ENCODE measurements at places on chromosomes 3 and 15.

GRCh38 chr15:47431501-47431900 is 285.8 kb upstream of the SEMA6D start:
- no peak for DNase-seq

DNA sequence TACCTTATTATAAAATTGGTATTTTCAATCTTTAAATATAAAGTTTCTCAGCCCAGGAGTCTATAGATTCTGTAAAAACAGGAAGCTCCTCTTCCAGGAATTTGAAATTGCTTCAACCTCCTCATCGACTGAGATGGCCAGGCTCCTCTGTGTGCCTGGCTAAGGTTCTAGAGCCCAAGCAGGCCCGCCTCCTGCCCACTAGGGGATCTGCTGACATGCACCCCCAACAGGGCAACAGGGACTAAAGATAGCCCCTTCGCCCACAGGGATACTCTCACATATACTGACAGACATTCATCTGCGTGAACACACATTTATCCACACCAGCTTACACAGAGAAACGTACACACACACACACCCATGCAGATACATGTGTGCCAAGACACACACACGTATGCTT is 183.1 kb upstream of the TLE3 start:
- no peak for DNase-seq

GRCh38 chr3:23576379-23576959 is 229.3 kb upstream of the UBE2E1 start:
- DNase-seq: no peak

GRCh38 chr3:34011171-34012101 is 213.0 kb downstream of the PDCD6IP start:
- no peak for DNase-seq

GRCh38 chr3:65662095-65662494 is 376.6 kb downstream of the MAGI1 start:
- DNase-seq: no peak

- no peak for DNase-seq
Observed at GRCh38 chr15:48470096-48470495, 138.9 kb downstream of the DUT start.

DNA sequence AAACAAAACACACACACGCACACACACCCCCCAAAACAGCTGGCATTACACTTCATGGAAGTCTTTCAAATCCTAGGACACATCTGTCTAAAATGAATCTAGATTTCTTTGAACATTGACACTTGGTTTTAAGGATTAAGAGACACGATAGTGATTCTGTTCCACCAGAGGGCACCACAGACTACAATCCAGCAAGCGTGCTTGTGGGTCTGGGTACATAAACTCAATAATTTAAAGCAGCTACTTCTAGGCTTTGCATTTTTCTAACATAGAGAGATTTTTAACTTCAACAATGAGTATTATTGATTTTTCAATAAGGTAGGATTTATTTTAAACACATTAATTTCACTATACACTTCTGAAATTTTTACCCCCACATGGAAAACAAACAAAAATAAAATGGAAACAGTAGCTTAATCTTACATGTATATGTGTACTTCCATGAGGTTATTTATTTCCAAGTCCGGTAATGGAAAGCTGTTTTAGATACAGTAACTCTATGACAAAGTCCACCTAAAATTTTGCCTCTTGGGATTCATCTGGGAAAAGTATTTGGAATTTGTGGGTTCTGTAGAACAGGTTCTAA is 564.0 kb upstream of the TGFBR2 start:
- peak; percentile 38 for DNase-seq

- DNase-seq: no peak
Observed at GRCh38 chr15:30650012-30650929, 24.3 kb downstream of the ARHGAP11B start.

- no peak for DNase-seq
Observed at GRCh38 chr3:186983659-186984058, 53.3 kb downstream of the ST6GAL1 start.

DNA sequence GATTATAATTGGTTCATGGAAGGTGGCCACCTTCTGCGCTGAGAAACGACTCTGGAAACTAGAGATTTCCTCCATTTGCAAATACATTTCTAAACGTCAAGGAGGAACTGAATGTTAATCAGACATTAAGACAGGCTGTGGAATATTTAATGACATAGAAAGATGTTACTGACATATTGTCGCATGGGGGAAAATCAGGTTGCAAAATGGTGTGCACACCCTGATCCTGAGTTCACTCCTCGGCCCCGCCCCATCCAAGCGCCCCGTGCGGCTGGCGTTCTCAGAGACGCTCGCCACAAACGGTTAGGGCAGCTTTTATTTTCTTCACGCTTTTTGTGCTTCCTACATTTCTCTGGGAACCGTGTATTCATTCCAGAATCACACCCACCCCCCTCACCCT is 10.7 kb downstream of the H1-8 start:
- DNase-seq: no peak

DNA sequence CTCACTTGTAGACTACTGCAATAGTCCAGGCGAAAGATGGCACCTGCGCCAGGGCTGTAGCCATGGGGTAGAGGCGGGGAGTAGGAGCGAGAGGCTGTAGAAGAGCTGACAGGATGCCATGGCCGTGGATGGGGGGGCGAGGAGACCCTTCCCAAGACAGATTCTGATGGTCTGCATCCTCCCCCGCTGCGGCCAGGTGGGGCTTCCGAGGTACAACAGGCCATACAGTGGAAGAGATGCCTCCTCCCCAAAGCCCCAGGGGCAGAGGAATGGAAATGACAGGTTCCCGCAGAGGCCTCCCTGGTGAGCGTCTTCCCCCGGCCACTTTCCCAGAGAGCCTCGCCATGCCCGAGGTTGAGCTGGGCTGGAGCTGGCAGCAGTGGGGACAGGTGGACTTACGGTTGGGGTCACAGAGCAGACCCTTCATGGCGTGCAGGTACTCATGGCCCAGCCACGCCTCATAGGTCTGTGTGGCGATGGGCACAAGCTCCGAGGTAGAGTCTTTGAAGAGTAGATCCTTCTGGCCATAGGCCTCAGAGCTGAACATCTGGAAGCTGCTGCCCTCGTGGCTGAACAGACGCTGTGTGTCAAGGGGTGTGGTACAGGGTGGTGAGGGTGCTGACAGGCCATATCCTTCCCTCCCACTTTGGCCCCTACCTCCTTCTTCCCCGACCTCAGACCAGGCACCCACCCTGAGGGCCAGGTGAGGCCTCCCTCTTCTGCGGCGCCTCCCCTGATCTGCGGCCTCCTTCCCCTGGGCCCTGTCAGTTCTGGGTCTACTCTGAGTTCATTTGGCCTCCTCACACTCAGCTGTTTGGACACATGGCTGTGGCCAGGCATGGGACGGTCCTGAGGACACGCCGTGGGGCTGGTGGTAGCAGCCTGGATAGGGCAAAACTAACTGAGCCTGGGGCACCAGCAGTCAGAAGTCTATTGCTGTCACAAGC is 13.6 kb downstream of the MELTF start:
- DNase-seq: no peak

DNA sequence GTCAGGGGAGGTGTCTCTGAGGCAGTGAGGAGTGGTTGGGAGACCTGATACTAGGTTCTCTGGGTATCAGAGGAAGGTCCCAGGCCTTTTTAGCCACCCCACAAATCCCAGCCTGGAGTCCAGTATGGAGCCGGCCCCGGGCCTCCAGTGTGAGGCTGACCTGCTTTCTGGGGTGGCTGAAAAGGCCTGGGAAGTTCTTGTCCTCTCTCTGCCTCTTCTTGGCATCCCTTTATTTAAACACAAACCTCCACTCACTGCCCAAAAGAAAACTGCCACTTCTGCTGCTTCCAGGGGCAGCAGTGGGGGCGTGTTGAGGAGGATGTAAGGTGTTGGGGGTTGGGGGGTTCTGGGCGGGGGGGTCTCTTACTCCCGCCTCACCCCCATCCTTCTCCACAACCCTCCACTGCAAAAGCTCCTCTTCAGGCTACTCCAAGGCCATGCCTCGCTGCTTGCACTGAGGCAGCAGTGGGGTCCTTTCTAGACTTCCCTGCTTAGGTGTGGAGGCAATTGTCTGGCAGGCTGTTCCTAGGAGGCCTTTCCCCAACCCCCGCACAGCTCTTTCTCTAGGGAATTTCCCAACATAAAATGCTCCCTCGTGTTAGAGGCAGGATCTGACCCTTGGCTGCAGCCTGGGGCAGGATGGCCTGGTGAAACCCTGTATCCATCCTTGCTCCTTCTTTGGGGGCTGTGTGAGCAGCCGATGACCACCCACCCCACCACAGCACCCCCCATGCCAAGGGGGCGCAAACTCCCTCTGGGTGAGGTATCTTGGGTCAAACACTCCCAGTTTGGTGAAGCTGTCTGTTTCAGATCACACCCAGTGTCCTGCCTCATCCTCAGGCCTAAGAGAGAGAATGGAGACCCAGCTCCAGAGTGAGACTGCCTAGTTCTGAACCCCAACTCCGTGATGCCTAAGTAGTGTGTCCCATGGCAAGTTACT is 12.1 kb upstream of the RAD18 start:
- DNase-seq: no peak

DNA sequence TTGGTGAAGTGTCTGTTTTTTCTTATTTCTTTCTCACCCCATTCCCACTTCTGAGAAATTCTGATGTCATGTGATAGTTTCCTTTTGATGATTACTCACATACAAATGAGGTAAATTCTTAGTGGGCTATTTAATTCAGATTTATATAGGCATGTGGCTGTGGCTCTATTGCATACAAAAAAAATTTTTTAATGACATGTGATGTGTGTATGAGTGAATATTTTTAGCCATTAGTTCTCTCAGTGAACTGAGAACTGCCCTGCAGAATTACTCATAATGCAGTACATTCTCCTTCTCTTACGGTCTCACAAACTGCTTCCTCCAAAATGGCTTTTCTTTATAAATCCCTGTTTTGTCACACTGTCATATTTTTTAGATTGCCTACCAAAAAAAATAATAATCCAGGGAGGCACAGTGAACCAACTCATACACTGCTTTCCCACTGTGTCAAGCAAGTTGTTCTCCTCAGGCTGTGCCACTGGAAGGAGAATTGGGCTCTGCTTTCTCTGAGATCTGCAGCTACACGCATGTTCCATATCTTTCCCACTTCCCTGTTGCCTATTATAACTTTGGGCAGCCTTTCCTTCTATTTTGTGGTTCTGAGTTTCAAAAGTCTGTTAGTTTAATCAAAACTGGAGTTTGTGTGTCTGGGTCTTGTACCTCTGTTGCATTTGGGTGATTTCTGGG is 415.7 kb upstream of the THBS1 start:
- DNase-seq: no peak

- no peak for DNase-seq
Observed at GRCh38 chr3:154224866-154225265, 99.4 kb downstream of the DHX36 start.

- no peak for DNase-seq
Observed at GRCh38 chr3:45582430-45582829, 12.1 kb upstream of the LIMD1 start.

DNA sequence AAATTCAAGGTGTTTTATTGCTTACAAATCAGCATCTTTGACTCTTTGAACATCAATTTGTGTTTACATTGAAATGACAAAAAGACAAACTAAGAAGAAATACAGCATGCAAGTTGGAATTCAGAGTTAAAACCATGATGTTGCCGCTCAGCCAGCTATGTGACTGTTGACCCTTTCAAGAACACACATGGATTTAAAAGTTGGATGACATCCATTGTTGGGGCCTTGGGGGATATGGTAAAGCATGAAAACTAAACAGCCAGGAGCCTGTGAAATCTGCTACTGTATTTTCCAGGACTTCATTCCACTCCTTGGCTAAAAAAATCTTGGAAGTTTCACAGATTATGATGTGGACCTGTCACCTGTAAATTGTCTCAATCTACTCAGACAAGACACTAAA is 4.6 kb downstream of the P2RY1 start:
- no peak for DNase-seq

- no peak for DNase-seq
Observed at GRCh38 chr15:86399041-86399954, 319.6 kb downstream of the AGBL1 start.

DNA sequence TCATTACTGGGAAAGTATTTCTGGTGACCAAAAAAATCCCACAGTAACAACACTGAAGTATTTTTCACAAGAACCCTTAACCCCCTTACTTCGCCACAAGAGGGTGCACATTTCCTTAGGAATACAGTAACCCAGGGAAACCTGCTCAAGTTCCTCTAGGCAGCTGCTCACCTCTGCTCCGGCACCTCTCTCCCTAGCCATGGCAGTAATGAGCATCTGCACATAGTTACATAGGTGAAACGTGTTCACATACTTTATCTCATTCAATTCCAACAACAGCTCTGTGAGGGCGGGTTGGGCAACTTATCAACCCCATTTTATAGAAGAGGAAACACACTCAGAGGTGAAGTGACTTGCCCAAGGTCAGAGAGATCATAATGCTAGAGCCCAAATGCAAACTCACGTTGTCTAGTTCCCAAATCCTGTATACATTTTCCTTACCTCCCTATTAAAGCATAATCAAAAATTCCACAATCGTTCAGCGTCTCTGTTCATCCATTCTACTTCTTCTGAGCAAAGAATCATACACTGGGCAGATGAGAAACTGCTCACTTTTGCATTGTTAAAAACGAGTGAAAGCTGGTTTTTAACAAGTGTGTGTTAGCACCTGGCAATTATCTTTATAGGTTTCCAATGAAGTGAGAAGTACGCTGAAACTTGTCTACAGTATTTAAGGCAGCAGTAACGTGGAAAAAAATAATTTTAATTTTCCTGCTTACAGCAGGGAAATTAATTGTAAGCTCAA is 90.7 kb downstream of the IGF2BP2 start:
- no peak for DNase-seq

GRCh38 chr3:191368755-191369615 is 38.7 kb upstream of the UTS2B start:
- no peak for DNase-seq

DNA sequence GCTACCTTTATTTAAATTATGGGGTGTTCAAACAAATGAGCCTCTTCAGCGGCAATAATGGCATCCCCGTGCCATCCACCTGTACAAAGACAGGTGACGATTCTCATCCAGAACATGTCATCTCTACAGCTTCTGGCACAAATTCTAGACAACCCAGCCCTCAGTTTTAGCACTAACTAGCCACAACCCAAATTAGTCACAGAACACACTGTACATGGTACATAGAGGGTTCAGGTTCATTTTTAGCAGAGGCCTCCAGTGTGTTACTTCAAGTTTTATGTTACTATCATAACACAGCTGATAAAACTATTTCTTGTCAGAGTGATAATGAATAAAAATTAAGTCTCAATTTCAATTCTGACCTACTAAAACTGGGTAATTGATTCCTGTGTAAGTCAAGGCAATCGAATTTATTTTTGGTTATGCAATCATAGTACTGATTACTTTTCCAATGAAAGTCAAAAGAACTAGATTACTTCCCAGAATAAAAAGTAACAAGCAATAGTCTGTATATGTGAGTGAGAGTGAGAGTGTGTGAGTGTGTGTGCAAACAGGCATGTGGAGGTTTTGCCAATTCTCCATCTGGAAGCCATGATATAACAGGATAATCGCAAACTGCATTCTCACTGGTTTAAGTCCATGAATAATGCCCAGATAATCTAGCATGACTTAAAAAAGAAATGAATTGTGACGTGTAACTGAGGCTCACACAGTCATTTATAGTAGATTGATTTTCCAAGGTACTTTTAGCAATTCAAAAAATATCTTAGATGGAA is 37.4 kb downstream of the SHQ1 start:
- no peak for DNase-seq
